COLO829 (cell line): ENCODE measurements at places on chromosomes 6 and 20.

GRCh38 chr6:16816891-16817290 lies 55.6 kb upstream of the ATXN1 start:
- no peak for DNase-seq

- no peak for DNase-seq
Measured at GRCh38 chr6:20416567-20417345, 15.1 kb downstream of the E2F3 start.

DNA sequence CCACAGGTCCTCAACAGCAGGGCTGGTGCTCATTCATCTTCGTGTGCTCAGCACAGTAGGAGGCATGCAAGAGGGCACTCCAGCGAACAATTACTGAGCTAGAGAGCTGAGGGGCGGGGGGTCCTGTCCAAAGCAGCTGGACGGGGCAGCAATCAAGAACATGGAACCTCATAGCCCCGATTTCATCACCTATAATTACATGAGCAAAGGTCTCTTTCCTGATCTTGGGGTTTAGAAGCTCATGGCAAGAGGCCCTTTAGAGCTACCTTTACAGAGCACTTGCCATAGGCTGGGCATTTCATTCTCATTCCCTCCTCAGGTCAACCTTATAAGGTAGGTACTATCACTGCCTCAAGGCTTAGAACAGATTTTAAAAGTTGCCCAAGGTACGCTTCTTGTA lies 10.4 kb downstream of the MOCS1 start:
- DNase-seq: no peak

DNA sequence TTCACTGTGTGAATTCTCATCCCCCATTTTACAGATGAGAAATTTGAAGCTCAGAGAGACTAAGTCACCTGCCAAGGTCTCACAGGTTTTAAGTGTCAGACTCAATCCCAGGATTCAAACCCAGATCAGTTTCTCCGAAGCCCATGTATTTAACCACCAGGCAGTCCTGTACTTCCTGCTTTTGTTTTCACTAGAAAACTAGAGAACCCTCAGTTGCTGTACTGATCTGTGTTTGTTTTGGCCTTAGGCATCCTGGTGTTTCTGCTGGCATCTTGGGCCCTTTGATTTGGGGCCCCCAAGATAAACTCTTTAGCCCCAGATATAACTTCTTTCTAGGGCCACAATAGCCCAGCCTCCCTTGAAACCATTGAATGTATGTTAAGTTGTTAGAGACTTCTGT lies 36.5 kb downstream of the PPP1R16B start:
- DNase-seq: no peak

GRCh38 chr6:31441365-31442267 lies 38.2 kb downstream of the MICA start:
- peak; percentile 68 for DNase-seq

GRCh38 chr20:710780-711450 lies 35.3 kb upstream of the SCRT2 start:
- DNase-seq: no peak

DNA sequence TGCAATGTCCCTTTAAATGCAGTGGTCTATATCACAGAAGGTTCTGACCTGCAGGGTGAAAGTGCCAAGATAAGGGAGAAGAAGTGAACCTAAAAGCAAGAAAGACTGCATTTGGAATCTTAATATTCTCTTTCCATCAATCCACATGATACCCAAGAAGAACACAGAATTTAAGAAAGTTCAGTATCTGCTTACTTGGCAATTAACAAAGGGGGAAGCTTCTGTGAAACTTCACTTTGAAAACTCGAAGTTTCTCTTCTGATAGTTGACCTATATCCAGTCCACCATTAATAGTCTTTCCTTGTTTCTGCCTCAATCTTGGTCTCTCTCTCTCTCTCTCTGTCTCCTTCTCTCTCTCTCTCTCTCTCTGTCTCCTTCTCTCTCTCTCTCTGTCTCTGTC lies 592.0 kb downstream of the UTRN start:
- no peak for DNase-seq
